EL (cell line): ENCODE measurements at places on chromosomes 12 and 14.
A peak's percentile ranks its signal among the peaks of the same experiment; 100 is the strongest.

DNA sequence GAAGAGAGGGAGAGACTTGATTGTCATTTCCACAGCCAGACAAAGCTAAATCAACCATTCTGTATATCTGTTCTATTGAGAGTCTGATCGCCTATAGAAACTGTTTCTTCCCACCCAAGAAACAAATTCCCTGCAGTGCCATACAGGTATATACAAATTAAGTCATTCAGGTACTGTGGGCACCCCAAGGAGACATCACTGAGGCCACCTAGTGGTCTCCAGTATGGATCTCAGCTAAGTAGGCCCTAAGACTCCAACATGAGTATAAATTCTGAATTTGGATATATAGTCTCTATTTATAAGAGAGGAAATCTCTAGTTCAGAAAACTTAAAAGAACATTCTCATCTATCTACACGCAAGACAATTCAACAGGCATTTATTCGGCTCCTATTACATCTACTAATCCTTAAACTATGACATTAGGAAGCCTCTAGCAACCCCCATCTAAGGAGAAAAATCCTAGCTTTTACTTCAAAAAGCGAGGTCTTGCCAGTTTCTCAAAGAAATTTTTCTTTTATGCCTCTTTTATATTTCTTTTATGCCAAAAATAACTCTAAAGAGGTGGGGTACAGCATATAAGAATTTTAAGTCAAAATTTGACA is 62.6 kb downstream of the DCAF5 start:
- DNase-seq = peak; percentile 43

DNA sequence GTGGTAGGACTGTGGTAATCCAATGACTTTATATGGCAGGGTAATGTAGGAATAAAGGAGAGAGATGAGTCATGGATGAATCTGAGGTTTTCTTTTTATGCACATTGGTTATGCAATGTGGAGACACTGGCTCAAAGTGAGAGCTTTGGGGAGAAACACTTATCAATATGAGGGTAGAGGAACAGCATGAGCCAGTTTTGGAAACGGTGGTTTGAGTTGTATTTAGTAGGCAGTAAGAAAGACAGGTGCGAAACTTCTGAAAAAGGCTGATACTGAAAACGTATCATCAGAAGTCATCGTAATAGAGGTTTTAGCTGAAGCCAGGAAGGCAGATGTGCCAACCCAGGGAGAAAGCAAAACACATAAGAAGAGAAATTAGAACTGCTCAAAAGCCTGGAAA is 854.8 kb upstream of the SEL1L start:
- no peak for DNase-seq

- no peak for DNase-seq
Observed at GRCh38 chr12:10614056-10614370, 604 bp upstream of the MAGOHB start.

DNA sequence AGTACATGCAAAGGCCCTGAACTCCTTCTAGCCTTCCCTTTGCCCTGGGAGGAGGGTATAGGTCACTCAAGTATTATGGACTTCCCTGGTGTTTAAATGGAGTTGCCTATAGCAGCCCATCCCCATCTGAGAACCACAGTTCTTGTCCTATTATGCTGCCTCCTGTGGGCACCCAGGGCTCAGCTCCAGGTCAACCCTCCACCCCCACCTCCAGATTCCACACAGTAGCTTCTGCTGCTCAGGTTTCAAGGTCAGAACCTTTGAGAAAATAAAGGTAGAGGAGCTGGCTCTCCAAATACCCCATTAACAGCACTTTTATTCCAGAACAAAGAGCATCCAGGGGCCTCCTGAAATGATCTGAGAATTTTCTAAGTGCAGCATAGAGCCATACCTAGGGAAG is 57.4 kb downstream of the ACTN1 start:
- DNase-seq = no peak

DNA sequence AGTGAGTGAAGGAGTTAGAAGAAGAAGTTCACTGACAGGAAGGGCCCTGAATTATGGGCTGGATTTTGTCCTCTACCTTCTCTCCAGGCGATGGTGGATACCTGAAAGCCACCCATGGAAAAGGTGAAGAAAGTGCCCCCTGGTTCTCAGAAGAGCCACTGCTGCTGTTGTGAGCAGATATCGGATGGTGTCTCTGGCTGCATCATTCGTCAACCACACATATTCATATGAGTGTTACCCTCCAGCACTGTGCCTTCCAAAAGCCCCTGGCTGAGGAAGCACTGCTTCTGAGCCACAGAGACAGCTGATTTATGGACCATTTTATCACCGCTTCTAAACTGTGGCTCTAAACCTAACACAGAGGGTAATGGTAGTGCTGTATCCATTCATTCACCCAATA is 2.0 kb upstream of the ACTN1 start:
- no peak for DNase-seq

- DNase-seq = no peak
Observed at GRCh38 chr12:3416159-3416558, 74.8 kb upstream of the PRMT8 start.

DNA sequence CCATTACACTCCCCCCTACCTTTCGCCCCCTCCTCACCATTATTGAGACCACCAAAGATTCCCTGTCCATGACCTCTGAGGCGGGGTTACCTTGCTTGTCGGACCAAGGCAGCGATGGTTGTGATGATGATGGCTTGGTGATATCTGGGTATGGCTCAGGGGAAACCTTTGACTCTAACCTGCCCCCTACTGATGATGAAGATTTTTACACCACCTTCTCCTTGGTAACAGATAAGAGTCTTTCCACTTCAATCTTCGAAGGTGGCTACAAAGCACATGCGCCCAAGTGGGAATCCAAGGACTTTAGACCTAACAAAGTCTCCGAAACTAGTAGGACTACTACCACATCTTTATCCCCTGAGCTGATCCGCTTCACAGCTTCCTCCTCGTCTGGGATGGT is 350.2 kb downstream of the DIO2 start:
- DNase-seq = peak; percentile 6

- peak; percentile 42 for DNase-seq
Observed at GRCh38 chr14:100297320-100298300, 8.6 kb downstream of the SLC25A29 start.

GRCh38 chr12:95573951-95574576 is 22.8 kb upstream of the USP44 start:
- DNase-seq = no peak

DNA sequence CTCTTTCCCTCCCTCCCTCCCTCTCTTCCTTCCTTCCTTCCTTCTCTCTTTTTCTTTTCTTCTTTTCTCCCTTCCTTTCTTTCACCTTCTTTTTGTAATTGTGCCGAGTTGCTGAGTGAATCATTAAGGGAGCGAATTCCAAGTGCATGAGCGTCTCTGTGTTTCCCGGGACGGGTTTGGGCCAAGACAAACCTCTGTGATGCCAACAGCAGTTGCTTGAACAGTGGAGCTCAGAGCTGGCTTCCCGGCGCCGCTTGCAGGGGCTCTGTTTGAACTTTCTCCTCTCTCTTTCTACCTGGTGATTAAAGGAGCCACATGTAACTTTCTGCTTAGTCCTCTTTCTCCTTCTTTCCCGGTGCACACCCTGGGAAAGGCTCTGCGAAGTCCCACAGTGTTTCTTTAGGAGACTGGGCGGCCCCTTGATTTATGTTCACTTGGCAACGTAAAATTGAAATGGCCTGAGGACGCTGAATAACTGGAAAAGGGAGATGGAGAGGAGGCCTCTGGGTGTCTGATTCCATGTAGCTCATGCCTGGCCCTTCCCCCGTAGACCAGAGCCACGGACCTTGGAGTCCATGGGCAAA is 33.7 kb upstream of the MAP1LC3B2 start:
- DNase-seq = peak; percentile 94

- DNase-seq = peak; percentile 97
Observed at GRCh38 chr12:89756585-89757398, 48.2 kb upstream of the ATP2B1 start.

DNA sequence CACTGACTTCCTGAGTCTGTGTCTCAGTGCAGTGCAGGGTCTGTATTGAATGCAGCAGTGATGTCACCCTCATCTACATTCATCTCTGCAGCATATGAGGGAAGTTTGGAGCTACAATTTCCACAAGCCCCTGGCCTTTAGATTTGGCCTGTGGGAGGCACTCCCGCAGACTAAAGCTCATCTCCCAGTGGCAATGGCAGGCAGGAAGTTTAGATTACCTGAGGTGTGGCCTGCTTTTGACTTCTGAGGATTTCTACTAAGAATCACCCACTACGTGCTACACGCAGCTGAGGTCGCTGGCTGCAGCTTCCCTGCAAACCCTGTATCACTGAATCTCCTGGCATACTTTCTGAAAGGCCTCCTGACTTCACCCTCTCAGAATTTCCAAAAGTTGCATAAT is 202.2 kb upstream of the PRKD1 start:
- no peak for DNase-seq

GRCh38 chr12:1695886-1696670 is 5.2 kb downstream of the ADIPOR2 start:
- peak; percentile 42 for DNase-seq

- DNase-seq = no peak
Observed at GRCh38 chr14:76696791-76697190, 64.5 kb upstream of the VASH1 start.

- peak; percentile 82 for DNase-seq
Observed at GRCh38 chr14:69093631-69094421, 59.1 kb downstream of the DCAF5 start.

GRCh38 chr12:124369055-124369826 is 74.3 kb downstream of the RFLNA start:
- peak; percentile 94 for DNase-seq

- DNase-seq = peak; percentile 5
Observed at GRCh38 chr14:31568671-31569070, 7.5 kb downstream of the NUBPL start.

- no peak for DNase-seq
Observed at GRCh38 chr14:100967930-100968329, 64.4 kb upstream of the RTL1 start.

DNA sequence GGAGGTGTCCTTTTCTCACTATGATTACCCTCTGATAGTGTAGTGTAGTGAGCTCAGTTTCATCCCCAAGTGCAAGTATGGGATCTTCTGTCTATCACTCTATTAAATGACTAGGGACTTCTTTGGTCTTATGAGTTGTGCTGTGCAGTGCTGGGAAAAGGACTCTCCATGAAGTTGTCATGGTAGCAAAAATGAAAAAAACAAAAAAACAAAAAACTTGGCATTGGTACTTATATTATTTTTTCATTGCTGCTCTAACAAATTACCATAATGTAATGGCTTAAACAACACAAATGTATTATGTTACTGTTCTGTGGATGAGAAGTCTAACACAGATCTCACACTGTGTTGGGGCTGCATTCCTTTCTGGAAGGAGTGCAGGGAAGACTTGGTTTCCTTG is 393.1 kb upstream of the NOVA1 start:
- DNase-seq = no peak

GRCh38 chr12:70422631-70423030 is 56.5 kb downstream of the KCNMB4 start:
- no peak for DNase-seq

GRCh38 chr14:94129111-94129757 is at the start of gene IFI27L2:
TSS of gene IFI27L2 (minus strand) at chr14:94129604. CDS start at chr14:94129564, 40 bp downstream.
- peak; percentile 92 for DNase-seq

GRCh38 chr14:98014851-98015615 is 1217.9 kb downstream of the VRK1 start:
- DNase-seq = no peak

- DNase-seq = no peak
Observed at GRCh38 chr14:99289394-99290189, 17.6 kb upstream of the BCL11B start.

DNA sequence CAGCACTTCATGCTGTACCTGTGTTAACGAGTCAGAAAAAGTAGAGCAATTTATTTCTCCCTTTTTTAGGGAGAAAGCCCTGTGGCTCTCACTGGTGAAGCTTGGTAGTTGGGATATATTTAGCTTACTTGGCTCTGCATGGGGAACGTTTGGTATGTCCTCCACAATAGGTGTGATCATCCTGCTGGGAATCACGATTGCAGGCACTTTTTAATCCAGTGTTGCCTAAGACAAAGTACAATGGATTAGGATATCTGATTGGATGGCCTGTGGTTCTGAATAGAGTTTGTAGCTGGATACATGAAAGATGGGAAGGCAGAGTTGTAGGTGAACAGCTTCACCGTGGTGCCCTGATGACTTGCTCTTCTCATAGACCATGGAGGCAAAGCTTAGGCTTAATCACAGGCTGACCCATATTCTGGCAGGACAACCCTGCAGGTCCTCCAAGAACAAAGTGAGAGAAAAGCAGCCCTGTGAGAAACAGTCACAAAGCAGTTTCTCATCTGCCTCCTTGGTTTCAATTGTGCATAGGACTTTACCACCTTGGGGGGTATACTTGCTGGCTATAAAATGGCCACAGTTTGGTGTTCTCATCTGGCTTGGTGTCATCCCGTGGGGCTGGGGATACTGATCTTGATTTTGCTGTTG is 7.5 kb downstream of the RESF1 start:
- DNase-seq = no peak

DNA sequence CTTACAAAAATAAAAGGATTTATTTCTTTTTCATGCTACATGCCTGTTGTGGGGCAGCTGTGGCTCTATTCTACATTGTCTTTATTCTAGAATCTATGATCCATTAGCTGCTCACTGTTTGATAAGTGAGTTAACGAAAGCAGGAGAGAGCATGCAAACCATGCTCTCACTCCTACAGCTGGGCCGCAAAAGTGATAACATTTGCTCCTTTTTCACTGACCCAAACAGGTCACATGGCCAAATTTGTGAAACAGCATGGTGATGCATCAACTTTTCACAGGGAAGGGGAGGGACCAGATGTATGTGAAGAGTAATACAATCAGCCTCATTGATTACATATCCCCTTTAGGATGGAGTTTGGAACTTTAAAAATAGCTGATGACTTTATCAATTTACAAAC is 456.9 kb upstream of the SYT1 start:
- DNase-seq = no peak

GRCh38 chr14:21298358-21298757 is 18.5 kb downstream of the RPGRIP1 start:
- DNase-seq = no peak

- DNase-seq = peak; percentile 50
Observed at GRCh38 chr14:63901434-63902085, 48.8 kb downstream of the SYNE2 start.

- DNase-seq = no peak
Observed at GRCh38 chr14:100106250-100107112, 41.3 kb downstream of the EVL start.

- no peak for DNase-seq
Observed at GRCh38 chr12:30010071-30011052, 226.6 kb upstream of the TMTC1 start.
